ENCODE measurements at places on chromosomes 11 and 22.
A peak's percentile ranks its signal among the peaks of the same experiment; 100 is the strongest.

DNA sequence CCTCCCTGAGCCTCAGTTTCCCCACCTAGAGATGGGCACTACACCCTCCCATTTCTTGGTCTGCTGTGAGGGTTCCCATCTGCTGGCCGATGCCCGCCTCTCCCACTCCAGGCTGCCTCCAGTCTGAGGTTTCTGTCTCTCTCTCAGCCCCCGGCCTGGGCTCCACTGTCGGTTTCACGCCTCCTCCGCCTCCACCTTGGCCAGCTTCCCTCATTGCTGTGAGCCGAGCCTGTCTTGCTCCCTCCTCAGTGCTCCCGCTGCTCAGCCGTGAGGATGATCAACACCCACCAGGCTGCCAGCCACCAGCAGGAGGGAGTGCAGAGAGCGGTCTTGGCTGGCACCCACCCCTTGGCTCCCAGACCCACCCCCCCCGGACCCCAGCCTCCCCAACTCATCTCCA lies 61.0 kb downstream of the CYTH4 start:
- no peak for DNase-seq

- no peak for DNase-seq
These were observed 27.7 kb downstream of the LRRC4C start for GRCh38 chr11:41431784-41432183.

- no peak for DNase-seq
These were observed 50.6 kb upstream of the FTH1 start for GRCh38 chr11:62017878-62018655.

GRCh38 chr22:44625981-44626687 lies 75.9 kb upstream of the PRR5 start:
- no peak for DNase-seq

DNA sequence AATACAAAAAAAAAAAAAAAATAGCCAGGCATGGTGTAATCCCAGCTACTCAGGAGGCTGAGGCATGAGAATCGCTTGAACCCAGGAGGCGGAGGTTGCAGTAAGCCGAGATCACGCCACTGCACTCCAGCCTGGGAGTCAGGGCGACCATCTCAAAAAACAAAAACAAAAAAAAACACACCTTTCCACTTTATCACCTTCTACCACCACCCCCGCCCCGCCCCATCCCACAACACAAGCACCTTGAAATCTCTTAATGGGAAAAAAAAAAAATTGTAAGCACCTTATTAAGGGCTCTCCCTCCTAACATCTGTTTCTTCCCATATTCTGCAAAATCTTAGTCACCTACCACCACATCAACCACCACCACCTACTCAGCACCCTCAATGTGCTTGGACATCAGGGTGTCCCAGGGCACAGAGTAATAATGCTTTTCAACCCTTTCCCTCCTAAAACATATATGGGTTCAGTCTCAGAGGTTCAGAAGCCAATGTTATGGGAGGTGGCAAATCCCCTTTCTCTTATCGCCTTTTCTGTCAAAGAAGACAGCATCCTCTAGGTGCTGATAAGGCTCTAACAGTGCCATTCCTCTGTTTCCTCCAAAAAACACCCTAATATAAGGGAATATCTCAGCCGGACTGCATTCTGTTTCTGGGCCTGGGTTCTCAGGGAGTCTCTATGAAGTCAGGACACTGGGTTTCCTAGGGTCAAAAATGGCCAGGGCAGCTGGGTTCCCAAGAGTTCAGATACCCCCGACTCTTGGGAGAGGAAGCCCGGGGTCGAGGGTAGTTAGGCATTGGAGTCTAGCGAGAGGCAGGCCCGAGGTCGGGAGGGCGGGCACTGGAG lies 718 bp downstream of the INTS5 start:
- DNase-seq, result no peak

- no peak for DNase-seq
These were observed 19.3 kb upstream of the TMEM9B start for GRCh38 chr11:8983552-8983951.

DNA sequence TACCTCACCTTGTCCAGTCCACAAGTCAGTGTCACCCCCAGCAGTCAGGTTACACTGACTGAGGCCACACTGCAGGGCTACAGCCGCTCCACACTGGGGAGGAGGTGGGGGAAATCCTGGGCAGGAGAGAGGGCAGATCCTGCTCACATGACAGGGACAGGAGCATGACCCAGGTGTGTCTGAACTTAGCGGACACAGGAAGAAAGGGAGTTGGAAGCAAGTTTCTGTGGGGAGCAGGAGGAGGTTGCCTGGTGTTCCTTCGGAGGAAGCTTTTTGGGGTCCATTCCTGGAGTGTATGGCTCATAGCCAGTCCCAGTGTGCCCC lies 5.9 kb downstream of the MMP11 start:
- DNase-seq, result no peak

DNA sequence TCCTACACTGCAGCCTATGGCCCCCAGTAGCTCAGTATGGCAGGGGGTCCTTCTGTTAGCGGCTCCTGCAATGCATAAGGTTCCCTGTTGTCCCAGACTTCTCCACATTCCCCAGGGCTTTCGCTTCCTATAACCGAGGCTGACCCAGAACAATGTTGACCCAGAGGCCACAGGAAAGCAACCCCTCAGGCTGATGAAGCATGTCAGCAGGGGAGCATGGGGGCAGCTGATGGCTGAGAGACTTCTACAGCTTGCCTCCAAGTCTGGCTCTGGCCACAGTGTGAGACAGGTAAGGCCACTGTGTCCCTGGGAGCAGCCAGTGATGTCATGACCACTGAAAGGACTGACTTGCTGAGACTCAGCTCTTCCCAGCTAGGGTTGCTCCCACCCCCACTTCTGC lies 12.5 kb upstream of the PPFIBP2 start:
- no peak for DNase-seq

DNA sequence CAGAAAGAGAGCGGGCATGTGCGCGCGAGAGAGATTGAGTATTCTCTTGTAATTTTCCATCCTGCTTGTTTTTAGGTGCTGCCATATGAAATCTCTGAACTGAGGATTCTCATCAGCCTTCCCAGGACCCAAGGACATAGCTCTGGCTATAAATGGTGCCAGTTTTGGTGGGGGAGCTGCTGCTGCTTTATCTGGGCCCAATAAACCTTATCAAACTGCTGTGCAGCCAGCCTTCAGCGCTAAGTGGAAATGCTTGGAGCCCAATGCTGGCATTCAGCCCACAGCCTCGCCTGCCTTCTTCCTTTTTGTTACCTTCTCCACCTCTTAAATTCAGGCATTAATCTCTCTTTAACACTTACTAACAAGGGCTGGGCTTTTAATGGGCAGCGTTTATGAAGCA lies 2.4 kb upstream of the ZBTB16 start:
- no peak for DNase-seq

DNA sequence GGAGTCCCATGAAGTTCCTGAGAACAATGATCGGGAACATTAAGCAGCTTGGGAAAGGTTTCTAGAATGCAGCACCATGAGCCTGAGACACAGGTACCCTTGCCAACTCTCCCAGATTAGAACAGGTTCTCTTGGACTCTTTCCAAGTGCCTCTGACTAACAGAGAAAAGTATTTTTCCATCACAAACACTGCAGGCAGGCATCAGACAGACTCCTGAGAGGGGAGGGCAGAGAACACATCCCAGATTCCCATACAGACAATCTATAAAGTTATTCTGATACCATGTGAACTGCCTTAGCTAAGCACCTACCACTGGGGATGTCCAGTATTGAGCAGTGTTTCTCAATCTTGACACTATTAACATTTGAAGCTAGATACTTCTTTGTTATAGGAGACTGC lies 27.3 kb downstream of the SERGEF start:
- DNase-seq, result peak; percentile 93

DNA sequence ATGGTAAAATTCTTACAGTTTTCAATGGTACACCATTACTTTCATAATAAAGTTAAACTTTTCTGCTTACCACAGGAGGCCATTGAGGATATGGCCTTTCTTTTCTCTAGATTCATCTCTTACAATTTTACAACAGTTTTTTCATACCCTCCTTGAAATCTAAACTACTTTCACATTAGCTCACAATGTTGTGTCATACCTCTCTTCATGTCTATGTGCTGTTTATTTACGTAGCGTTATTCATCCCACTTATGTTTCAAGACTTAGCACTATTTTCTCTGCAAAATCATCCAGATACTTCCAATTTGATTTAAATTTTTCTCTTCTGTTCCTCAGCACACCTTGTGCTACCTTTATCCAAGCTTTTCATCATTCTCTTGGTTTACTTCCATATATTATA lies 123.3 kb downstream of the METTL15 start:
- no peak for DNase-seq

- DNase-seq, result no peak
These were observed 7.6 kb upstream of the MUC6 start for GRCh38 chr11:1044160-1044559.

GRCh38 chr22:29654420-29654819 lies 51.0 kb downstream of the NF2 start:
- no peak for DNase-seq

DNA sequence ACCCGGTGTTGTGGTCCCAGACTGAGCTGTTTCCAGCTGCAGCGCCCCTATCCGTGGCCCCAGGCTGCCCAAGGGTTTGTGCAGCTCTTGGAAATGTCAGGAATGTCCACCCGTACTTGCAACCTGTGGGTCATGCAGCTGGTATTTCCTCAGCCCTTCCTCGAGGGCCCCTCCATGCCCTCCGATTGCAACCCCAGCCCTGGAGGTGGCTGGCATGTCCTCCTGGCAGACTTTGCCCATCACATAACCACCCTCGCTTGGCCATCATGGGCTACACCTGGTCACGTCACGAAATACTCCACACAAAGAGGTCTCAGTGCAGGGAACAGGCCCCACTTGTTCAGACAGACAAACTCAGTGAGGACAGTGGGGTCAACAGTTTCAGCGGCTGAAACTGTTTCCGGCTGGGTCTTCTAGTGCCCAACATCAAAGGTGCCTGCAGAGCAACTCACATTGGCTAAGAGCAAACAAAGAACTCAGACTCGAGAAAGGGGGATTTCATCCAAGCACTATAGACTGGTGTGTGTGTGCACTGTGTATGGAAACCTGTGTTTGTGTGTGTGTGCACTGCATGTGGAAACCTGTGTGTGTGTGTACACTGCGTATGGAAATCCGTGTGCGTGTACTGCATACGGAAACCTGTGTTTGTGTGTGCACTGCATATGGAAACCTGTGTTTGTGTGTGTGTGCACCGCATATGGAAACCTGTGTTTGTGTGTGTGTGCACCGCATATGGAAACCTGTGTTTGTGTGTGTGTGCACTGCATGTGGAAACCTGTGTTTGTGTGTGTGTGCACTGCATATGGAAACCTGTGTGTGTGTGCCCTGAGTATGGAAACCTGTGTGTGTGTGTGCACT lies 72.8 kb upstream of the CCND1 start:
- no peak for DNase-seq

GRCh38 chr11:10181811-10182210 lies 112.2 kb downstream of the SBF2 start:
- DNase-seq, result peak; percentile 18

DNA sequence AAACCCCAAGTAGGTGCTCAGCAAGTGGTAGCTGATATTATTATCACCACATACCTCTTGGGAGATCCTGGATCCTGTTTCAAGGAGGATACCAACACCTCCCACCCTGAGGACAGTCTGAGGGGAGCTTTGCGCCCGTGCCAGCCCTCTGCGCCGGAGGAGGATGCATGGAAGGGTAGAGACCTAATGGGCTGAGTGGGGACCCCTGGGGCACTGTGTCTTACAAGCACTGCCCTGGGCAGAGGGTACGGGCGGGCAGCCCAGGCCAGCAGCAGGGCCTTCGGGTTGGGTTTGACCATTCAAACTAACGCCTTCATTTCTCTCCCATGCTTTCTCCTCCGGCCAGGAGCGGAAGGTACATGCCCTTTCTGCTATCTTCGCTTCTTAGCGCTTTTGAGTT lies 26.3 kb downstream of the MYBPC3 start:
- no peak for DNase-seq

DNA sequence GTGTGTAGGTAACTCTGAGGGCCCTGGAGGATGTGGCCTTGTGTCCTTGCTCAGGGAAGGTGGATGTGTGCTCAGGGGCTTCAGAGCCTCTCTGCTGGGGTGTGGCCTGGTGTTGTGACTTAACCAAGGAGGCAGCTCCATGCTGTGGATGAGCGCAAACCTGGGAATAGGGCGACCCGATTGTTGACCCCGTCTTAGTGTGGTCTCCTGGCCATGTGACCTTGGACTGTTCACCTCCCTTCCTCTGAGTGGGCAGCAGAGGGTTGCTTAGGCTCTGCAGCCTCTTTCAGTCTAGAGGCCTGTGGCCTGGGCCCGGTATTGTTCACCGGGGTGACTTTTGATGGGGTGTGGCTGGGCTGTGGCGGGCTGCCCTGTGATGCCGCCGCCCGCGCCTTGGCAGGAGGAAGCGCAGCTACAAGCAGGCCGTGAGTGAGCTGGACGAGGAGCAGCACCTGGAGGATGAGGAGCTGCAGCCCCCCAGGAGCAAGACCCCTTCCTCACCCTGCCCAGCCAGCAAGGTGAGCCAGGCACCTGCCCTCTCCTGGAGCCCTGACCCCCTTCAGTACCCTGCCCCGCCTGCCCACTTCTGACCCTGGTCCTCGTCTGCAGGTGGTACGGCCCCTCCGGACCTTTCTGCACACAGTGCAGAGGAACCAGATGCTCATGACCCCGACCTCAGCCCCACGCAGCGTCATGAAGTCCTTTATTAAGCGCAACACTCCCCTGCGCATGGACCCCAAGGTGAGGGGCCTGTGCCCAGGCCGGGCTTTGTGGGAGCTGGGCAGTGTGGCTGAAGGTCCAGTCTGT lies 16.7 kb downstream of the INCENP start:
- DNase-seq, result no peak

GRCh38 chr11:30000986-30001750 lies 15.7 kb downstream of the KCNA4 start:
- DNase-seq, result no peak

GRCh38 chr11:125164422-125165110 lies at the start of gene PKNOX2:
PKNOX2 (plus strand) TSS chr11:125164751; CDS start chr11:125351306, 186,555 bp downstream.
- DNase-seq, result no peak

- DNase-seq, result no peak
These were observed 21.9 kb downstream of the NADSYN1 start for GRCh38 chr11:71474771-71475483.

GRCh38 chr11:74332291-74332690 lies 20.9 kb upstream of the P4HA3 start:
- no peak for DNase-seq

GRCh38 chr11:76721755-76722677 lies 51.5 kb upstream of the LRRC32 start:
- DNase-seq, result peak; percentile 45

DNA sequence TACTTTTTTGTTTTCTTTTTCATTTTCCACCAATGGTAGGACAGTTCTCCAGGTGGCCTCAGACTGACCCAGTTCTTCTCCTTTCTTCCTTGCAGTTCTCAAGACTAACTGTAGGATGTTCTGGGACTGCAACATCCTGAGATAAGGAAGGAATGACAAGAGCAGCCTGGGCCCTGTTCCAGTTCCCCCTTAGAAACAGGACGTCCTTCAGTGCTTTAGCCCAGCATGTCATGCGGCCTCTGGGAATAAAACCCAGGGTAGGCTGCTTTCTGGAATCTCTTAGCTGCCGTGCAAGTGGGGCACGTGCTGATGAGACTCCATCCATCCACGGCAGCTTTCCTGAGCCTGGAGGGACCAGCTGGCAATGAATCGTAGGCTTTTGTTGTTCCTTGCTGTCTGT lies 24.0 kb upstream of the CADM1 start:
- DNase-seq, result no peak
